ENCODE measurements at places on chromosomes 7 and 10.

GRCh38 chr7:25034136-25034535, 54.2 kb upstream of the OSBPL3 start:
- DNase-seq = no peak

DNA sequence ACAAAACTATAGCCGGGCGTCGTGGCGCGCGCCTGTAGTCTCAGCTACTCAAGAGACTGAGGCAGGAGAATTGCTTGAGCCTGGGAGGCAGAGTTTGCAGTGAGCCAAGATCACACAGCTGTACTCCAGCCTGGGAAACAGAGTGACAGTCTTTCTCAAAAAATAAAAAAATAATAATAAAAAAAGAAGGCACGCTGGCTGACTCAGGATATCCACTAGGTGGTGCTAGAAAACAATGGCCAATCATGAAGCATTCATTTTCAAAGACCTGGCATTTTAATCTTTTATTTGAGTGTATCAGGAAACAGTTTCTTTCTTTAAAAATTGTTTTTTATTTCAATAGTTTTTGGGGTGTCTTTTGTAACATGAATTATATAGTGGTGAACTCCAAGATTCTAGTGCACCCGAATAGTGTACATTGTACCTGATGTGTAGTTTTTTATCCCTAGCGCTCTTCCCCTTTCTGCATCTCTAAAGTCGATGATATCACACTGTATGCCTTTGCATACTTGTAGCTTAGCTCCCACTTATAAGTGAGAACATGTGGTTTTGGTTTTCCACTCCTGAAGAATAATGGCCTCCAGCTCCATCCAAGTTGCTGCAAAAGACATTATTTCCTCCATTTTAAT, 88.6 kb downstream of the LYZL1 start:
- peak; percentile 63 for DNase-seq

DNA sequence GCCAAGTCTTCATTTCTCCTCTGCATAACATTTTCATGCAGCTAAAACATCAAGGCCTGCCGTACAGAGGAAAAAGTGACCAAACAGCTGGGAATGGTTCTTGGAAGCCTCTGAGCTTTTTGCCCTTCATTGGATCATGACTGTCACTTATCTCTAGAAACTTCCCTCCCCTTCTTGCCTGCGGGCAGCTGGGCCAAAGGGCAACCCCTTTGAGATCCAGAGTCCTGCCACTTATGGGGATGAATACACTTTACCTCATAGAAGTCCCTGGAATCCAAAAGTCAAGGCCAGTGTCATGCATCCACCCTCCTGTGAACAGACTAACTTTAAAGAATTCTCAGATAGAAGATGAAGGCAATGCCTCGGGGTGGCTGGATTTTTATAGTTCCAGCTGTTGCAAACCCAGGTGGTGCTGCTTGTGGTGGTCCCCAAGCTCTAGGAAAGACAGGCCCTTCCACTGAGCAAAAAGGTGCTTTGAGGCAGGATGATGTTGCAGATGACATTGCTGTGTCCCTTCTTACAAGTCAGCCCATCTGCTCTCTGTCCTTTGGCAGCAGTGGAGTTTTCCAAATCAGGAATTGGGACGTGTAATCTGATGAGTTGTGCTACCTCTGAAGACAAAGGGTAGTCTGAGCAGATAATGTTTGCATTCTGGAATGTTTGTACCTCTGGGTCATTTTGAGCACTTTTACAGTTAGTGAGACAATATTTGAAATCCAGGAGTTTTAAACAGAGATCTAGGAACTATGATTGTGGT, 64.2 kb downstream of the LRMDA start:
- no peak for DNase-seq

DNA sequence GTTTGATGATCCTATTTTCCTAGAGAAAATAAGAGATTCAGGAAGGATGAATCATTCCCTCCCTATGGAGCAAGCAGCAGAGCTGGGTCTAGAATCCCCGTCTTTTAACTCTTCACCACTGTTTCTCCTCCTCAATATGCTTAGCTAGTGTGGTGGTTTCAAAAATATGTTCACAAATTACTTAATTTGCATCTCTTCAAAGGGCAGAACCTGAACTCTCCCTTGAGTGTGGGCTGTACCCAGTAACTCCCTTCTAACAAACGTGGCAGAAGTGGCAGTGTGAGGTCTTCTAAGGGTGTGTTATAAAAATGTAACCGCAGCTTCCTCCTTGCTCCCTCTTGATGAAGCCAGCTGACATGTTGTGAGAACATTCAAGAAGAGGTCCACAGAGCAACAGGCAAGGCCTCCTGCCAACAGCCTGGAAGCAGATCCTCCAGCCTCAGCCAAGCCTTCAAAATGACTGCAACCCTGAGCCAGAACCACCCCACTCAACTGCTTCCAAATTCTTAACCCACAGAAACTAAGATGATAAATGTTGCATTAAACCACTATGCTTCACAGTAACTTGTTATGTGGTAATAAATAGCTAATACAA, 36.6 kb downstream of the SRPK2 start:
- DNase-seq = no peak

DNA sequence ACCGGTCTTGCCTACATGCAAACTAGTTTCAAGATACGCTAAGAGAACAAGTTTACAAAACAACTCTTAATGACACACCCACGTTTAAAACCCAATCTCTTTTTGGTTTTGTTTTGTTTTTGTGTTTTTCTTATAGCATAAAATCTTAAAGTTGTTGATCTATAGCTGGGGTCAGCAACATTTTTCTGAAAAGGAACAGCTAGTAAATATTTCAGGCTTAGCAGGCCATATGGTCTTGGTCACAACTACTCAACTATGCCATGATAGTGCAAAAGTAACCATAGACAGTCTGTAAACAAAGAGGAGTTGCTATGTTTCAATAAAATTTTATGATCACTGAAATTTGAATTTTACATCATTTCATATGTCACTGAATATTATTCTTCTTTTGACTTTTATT, 327.4 kb downstream of the AGMO start:
- DNase-seq = no peak

GRCh38 chr10:129033790-129034272, 433.2 kb upstream of the MGMT start:
- DNase-seq = no peak
